ENCODE measurements at places on chromosomes 2 and 18. TPM values are rescaled to one million over a fixed set of nuclear protein-coding genes. Genes with fewer than 3 reads are reported as not detected.

Gene TEKT4
- total RNA-seq: not detected

Gene G6PC2
- total RNA-seq: not detected

Gene PFN4
- total RNA-seq: not detected

Gene PRPF40A
- total RNA-seq: 144 TPM

Gene LIPG
- 10.2 TPM for total RNA-seq

Gene PID1
- total RNA-seq: 5.3 TPM

Gene ACVR1C
- total RNA-seq: 0.59 TPM

Gene SIX3
- 0.86 TPM for total RNA-seq

Gene IL36G
- not detected for total RNA-seq

Gene LIMS3
- 0.98 TPM for total RNA-seq

Gene GPR35
- total RNA-seq: 1.5 TPM

Gene TIGD1
- 12.3 TPM for total RNA-seq

Gene CYP27C1
- total RNA-seq: 4.3 TPM

Gene TDRD15
- not detected for total RNA-seq

Gene ARPC2
- total RNA-seq: 207 TPM

Gene EIF5B
- total RNA-seq: 57.4 TPM

Gene ALLC
- total RNA-seq: not detected

Gene SLC19A3
- total RNA-seq: 1.7 TPM

Gene PREB
- total RNA-seq: 35.5 TPM

Gene MATN3
- total RNA-seq: 0.32 TPM
